ENCODE measurements at places on chromosomes 4 and X.

DNA sequence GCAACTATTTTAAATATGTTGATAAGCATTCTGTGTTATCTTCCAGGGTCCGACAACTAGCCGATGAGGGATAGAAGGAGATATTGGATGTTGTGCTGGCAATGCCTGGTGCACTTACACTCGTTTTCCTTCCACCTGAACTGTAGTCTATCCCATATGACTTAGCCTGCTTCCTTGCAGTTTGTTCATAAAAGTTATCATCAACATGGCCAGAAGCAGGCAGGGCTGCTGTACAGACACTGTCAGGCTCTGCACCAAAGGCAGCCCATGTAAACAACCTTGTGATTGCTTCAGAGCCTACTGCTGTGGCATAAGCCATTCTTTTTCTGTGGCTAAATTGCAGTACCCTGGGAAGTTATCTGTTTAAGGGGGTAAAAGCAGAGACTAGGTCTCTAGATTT is 1.6 kb downstream of the MAPK10 start:
- DNase-seq = no peak

GRCh38 chr4:139528377-139529005 is 27.5 kb downstream of the SETD7 start:
- peak; percentile 47 for DNase-seq

- DNase-seq = no peak
These were observed 1037.8 kb downstream of the STPG2 start for GRCh38 chr4:97105347-97106099.

GRCh38 chr4:98470831-98471230 is 187.6 kb downstream of the TSPAN5 start:
- no peak for DNase-seq

GRCh38 chr4:27350161-27350560 is 489.5 kb downstream of the STIM2 start:
- no peak for DNase-seq

- DNase-seq = no peak
These were observed 454.3 kb upstream of the PCDH10 start for GRCh38 chr4:132694775-132695174.

GRCh38 chrX:121854614-121854911 is 807.2 kb downstream of the GLUD2 start:
- DNase-seq = no peak

DNA sequence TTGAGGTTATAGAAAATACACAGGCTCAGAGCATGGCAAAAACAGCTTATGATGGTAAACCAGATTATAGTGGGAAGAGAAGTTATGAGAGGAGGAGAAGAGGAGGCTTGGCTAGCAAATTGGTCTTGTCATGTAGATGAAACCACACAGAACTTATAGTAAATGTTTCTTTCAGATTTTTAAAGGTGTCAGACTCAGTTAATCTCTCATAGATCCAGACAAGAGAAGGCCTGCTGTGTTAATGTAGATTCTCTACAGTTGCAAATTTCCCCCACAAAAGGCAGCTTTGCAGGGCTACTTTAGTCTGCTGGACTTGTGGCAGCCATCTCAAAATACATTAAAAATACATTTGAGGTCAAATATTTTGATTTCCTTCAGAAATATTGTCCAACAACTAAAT is 1731.7 kb downstream of the ARAP2 start:
- DNase-seq = no peak

DNA sequence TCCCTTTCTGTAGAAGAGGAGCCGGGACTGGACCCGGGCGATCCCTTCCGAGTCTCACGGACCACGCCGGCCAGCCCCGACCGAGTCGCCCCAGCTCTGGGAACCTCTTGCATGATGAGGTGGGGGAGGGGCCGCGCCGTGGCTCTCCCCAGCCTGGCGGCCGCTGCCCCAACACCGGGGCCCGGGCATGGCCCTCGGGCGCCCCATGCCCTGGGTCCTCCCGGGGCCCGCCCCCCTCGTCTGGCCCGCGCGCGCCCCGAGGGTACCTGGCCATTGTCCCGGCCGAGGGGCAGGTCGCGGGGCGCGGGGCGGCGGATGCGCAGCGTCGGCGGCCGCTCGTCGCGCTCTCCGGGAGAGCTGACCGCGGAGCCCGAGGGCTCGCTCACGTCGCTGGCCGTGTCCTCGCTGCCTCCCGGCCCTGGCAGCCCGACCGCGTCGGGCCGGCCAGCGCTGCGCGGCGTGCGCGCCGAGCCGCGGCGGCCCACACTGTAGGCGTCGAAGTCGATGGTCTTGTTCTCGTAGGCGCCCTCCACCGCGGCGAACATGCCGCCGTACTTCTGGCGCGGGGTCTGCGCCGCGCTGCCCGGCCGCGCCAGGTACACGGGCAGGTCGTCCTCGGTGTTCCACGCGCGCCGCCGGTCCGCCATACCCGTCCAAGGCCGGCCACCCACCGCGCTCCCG is 423 bp downstream of the CRMP1 start:
- no peak for DNase-seq

GRCh38 chr4:106893395-106893881 is 142.7 kb downstream of the DKK2 start:
- DNase-seq = no peak

DNA sequence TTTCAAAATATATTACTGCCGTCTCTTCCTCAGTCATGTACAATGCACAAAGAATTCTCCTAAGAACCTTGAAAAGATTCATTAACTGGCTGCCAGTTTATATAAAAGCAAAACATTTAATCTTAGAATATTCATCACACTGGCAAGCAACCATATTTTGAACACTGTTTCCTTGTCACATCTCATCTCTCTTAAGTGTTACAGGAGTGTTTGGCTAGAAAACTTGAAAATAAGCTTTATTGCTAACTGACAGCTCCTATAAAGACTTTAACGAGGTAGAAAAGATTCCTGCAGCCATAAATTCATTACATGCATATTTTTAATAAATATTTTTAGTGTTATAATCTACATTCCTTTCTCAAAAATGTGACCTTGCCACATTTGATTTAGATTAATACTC is 149.6 kb downstream of the AFAP1 start:
- DNase-seq = no peak

GRCh38 chr4:148999924-149000323 is 557.7 kb upstream of the NR3C2 start:
- no peak for DNase-seq

- DNase-seq = no peak
These were observed 487.1 kb downstream of the STPG2 start for GRCh38 chr4:97656044-97656720.

DNA sequence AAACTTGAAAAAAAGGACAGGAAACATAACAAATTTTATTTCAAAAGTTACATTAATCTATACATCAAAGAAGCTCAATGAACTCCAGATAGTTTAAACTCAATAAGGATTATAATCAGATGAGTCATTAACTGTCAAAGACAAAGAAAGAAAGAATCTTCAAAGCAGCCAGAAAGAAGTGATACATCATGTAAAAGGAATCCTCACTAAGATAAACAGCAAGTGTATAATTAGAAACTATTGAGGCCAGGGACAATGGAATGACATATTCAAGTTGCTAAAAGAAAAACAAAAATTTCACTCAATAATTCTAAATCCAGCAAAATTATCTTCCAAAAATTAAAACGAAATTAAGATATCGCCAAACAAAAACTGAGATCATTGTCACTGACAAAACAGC is 161.6 kb upstream of the NWD2 start:
- DNase-seq = no peak

GRCh38 chrX:143633461-143634308 is 2.2 kb downstream of the SLITRK4 start:
- peak; percentile 60 for DNase-seq

GRCh38 chr4:166277401-166277800 is 404.4 kb downstream of the TLL1 start:
- no peak for DNase-seq

- DNase-seq = no peak
These were observed 55.8 kb upstream of the NSUN7 start for GRCh38 chr4:40693946-40694345.

DNA sequence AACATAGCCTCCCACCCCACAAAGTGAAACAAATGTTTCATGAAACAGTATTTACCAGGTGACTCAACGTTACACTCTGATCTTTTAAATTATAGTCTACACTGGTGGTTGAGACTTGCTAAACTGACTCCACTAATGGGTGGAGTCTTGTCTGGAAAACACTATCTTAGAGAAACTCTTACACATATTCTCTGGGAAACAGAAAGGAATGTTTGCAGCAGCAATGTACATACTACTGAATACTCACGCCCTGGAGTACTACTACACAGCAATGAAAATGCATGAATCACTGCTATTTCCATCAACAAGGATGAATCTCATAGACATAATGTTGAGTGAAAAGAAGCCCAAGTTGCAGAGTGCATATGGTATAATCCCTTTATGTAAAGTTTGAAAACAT is 208.5 kb upstream of the IGFBP7 start:
- DNase-seq = no peak

DNA sequence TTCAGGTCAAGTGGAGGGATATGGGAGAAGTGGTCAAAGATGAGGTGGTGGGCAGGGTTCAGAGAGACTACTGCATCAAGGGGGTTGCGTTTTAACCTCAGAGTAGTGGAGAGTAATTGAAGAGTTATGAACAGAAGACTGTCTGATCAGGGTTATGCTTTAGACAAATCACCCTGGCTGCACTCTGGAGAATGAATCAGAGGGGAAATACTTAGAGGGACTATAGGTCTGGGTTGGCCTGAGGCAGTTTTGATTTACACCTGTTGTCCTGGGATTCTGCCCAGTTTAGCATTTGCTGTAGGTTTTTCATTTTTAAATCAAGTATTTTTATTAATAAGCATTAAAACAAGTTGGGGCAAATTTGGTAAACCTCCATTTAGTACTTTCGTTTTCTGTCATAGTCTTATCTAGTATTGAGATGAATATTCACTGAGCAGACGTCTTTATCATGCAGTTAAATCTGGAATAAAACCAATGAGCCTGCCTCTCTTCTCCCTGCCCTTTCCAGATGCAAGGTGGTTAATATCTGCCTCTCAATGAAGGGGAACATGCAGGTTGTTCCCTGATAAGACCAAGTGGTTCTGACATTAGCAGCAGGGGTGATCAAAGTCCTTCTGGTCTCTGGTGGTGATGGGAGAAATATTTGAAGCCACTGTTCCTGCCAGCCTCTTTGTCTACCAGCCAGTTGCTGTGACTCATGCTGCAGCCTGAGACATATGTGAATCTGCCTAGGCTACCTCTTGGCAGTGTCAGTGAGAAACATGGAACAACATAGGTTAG is 116.0 kb upstream of the RPS6KA3 start:
- peak; percentile 54 for DNase-seq

- DNase-seq = peak; percentile 46
These were observed 6.9 kb downstream of the L1CAM start for GRCh38 chrX:153878969-153879653.

- DNase-seq = peak; percentile 59
These were observed 815 bp downstream of the FAM53A start for GRCh38 chr4:1683261-1683735.

DNA sequence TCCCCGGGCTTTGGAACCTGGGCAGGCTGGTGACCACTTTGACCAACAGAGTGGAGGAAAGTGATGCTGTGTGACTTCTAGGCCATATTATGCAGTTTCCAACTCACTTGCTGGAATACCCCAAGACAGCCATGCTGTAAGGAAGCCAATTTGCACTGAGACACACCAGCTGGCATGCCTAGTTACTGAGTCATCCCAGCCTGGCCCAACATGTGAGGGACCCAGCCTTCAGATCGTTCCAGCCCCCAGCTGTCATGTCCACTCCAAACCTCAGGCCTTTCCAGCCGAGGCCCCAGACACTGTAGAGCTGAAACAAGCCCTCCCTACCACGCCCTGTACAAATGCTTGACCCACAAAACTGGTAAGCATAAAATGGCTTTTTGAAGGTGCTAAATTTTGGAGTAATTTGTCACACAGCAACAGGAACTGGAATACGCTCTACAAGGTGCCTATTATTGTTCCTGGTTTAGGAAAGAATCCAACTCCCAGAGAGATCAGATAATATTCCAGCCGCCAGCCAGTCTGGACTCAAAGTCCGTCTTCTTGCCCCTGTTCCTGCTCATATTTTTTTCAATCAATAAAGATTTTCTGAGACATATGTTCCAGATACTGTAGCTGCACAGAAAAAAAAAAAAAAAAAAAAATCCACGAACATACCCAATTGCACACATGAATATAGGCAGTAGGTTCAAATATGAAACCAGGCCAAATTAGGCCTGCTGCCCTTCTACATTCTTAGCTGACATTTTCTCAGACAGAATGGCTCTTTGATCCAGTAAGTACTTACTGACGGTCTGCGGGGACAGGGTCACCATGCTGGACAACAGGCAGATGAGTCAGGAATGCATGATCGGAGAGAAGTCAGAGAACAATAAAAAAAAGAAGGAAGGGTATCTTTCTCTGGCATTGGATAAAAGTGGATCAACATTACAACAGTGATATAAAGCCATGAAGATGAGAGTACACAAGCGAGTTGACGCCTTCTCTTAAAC is 35.1 kb downstream of the SH3KBP1 start:
- DNase-seq = no peak

GRCh38 chr4:141180991-141181761 is 39.5 kb upstream of the ZNF330 start:
- no peak for DNase-seq

DNA sequence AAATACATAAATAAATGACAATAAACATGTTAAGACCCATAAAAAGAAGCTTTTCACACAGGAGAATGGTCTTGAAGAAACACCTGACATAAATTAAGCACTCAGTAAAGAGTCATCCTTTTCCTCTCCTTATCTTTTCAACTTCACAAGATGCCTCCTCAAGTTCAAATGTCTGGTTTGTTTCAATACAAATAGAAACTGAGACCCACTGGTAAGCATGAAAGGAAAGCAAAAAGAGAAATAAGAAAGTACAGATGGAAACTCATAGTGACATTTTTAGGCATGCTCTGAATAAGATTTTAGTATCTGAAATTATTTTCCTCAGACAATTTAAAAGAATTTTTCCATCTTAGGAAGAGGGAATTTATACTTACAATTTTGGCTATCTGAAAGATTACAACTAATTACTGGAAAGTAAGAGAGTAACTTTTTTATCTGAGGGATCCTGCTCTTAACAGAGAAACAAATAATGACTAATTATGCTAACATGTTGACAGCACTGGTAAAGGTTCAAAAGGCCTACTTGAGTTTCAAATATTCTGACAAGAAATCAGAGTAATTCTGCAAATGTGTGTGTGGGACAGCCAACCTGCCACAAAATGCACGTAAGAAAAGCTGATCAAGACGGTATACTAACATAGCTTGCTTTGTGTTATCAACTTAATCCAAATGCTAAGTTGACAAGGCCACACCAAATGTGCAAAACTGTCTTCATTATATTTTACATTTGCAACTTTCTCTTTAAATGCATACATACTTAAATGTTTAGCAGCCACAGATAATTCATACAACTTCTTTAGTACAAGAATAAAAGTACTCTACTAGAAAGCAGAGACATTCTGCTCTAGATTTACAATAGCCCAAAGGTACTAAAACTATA is 113.0 kb downstream of the IQCM start:
- DNase-seq = no peak

- DNase-seq = no peak
These were observed 50.3 kb downstream of the WDFY3 start for GRCh38 chr4:84916227-84916626.

DNA sequence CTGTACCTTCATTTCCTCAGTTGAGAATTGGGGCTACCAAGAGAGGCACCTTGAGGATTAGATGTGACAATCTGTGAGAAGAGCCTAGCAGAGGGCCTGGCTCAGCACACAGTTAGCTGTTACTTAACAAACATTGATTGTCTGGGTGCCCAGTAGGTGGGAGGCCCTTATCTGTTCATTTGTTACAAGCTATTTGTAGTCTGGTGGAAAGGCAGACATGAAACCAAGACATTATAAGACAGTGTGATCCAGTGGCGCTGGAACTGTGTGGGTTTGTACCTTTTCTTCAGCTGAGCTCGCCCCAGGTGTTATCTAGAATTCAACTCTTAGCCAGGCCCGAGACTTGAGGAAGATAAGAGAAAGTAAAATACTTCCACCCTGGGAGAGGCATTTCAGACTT is 16.9 kb downstream of the AKAP4 start:
- DNase-seq = no peak
